ENCODE measurements at places on chromosomes 5 and 9.

DNA sequence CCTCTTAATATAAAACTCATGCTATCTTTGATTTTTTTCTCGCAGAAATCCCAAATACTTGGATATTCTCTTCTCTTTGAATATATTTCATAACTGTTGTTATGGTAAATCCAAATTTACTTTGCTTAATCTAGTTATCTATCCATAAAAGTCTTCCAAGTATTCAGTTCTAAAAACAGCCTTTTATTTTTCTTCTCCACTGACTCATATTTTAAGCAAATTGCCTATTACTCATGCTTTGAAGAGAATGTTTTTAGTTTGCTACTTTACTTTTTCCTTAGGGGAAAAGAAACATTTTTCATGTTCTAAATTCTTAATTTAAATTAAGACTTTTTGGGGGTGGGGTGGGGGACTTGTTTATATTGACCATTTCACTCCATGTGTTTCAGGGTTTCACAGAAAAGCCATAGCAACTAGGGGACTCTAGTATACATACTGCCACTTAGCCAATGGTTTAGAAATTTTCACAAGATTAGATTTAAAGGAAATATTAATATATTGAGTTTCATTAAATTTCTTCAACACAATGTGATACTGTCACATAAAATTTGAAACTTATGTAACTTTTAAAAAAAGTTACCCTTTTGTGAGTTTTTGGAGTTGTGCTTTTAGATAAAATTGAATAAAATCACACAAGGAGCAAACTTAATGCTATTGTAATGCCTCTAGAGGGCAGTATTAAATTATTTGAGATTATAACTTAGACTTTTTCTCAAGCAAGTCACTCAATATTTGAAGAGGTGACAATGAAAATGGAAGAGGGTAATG, 545.8 kb upstream of the ARRDC3 start:
- no peak for DNase-seq

DNA sequence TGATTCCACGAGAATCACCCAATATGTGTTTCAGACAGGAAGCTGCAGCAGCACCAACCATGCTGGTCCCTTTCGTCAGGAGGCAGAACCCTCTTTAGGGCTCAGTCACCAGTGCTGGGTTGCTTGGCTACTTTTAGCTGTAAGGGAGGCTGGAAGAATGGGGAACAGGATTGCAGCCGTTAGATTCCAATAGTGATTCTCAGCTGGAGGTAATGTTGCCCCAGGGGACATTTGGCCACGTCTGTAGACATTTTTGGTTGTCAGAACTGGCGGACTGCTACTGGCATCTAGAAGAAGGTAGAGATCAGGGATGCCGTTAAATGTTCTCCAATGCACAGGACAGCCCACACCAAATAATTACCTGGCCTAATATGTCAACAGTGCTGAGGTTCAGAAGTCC, 81.8 kb downstream of the ANKRD33B start:
- no peak for DNase-seq

DNA sequence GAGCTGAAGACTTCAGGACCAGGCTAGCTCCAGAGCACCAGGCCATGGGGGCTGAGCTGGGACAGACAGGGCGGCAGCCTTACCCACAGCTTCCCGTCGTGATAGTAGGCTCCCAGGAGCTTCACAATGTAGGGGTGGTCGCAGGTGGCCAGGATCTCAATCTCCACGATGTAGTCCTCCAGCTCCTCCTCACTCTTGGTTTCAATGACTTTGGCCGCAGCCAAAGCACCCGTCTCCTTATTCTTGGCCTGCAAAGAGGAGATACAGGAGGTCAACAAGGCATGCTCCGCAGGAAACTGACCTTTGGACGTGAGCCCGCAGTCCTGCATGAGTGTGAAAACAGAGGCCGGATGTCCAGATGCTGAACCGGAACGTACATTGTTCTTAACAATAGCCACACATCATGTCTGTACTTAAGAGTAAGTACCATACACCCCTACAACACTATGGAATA, 31.5 kb downstream of the STK10 start:
- DNase-seq, result no peak

DNA sequence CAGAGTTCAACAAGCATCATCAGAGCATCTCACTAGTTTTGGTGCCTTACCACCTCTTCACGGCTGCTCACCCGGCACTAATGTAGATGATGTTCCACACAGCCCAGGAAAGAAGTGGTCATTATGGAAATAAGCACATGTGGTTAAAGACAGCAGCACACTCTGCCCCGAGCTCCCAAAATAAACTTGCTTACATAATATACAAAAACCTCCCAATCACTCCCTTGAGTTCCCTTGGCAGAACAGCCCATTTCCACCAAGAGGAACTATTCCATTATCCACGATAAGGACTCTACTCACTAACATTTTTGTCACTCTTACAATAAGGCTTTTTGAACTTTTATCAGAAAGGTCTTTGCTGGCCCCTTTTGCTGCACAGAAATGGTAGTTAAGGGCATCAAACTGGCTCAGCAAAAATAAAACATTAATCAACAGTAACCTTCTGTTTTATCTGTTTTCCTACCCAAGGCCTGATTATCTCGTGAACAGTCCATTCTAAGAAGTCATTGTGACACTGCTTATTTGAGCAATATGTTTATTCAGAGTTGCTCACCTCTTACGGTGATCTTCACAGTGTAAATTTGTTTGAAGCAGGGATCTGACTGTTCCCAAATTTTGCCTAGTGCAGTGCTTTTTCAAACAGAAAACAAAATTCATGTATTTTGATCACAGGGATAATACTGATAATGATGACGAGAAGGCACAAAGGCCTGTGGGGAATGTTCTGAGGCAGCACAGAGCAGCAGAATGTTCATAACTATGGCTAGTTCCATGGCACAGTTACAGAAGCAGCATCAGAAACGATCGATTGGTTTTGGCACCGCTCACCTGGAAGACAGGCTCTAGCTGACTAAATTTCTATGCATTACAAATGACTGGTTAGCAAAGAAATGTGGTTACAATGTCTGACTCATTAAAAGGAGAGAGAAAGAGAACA, 399.8 kb upstream of the PIK3R1 start:
- DNase-seq, result no peak

GRCh38 chr5:61333954-61334867, 2.2 kb downstream of the ZSWIM6 start:
- DNase-seq, result no peak

DNA sequence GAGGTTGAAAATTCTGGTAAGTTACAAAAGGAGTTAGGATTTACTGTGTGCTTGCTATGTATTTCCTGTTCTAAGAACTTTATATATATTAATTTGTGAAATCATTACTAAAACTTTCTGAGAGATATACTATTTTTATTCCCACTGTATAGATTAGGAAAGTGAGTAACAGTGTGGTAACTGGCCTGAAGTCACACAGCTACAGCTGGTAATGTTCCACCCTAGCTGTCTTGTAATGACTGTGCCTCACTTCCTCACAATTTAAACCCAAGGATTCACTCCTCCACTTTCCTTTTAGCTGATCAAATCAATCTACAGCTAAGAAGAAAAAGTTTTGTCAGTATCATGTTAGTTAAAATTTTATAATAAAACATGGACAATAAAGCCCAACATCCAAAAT, 278.8 kb downstream of the GAS1 start:
- DNase-seq, result no peak

GRCh38 chr5:172626031-172626581, 15.0 kb upstream of the NEURL1B start:
- no peak for DNase-seq

GRCh38 chr5:172840432-172841154, 6.5 kb downstream of the ERGIC1 start:
- no peak for DNase-seq

GRCh38 chr9:98556511-98556910, 152.2 kb downstream of the GABBR2 start:
- no peak for DNase-seq

All from neuronal stem cell (in vitro differentiated cells).